ENCODE measurements at places on chromosomes 5 and 9.

DNA sequence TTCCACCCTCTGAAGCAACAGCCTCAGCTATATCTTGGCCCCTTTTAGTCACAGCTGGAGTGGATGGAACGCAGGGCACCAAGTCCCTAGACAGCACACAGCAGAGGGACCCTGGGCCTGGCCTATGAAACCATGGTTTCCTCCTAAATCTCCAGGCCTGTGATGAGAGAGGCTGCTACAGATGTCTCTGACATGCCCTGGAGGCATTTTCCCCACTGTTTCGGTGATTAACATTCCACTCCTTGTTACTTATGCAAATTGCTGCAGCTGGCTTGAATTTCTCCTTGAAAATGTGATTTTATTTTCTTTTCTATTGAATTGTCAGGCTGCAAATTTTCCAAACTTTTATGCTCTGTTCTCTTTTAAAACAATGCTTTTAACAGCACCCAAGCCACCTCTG lies 384.8 kb downstream of the PRR16 start:
- no peak for DNase-seq

DNA sequence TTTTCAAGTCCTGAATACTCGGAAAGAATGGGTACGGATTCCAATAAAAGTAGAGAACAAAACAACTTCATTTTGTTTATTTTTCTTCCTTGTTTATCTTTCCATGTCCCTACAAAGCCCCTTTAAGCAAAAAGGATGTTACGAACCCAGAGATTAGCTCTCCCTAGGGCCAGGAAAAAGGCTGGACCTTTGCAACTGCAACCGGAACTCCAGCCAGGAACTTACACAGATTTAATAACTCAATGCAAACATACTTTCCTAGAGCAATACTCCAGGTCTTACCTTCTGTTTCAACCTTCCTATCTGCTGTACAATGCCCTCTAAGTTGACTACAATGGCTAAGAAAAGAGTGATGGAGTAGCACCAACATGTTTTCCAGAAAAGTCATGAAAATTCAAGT lies 7.0 kb downstream of the DENND1A start:
- no peak for DNase-seq

DNA sequence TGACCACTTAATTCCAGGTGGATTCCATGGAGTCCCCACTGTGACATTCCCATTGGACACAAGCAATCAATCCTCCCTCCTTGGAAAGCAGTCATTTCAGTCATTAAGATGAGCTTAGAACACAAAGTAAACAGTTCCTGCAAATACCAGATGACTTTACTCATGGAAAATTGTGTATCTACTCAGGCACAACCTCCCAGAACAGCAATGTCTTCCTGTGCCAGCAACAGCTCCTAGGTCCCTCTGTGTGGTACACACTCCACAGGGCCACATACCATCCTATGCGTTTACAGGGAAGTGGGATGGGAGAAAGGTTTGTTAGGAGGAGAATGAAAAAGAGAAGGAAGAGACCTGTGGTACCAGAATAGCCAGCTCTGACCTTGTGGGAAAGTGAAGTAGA lies 53.7 kb downstream of the MTMR12 start:
- no peak for DNase-seq

DNA sequence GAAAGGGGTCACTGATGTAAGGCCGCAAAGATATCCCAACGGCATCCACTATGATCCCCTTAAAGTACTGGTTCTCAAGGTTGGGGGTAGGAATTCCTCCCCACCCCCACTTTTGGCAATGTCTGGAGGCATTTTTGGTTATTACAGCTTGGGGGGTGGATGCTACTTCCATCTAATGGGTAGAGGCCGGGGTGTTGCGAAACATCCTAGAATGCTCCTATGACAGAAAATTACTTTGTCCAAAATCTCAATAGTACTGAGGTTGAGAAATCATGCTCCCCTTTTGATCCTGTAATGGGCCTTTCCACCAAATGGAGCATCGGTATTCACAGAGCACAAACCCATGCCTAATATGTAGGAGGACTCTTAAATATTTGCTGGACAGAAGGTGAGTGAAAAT lies 20.8 kb upstream of the TCERG1 start:
- DNase-seq, result no peak

DNA sequence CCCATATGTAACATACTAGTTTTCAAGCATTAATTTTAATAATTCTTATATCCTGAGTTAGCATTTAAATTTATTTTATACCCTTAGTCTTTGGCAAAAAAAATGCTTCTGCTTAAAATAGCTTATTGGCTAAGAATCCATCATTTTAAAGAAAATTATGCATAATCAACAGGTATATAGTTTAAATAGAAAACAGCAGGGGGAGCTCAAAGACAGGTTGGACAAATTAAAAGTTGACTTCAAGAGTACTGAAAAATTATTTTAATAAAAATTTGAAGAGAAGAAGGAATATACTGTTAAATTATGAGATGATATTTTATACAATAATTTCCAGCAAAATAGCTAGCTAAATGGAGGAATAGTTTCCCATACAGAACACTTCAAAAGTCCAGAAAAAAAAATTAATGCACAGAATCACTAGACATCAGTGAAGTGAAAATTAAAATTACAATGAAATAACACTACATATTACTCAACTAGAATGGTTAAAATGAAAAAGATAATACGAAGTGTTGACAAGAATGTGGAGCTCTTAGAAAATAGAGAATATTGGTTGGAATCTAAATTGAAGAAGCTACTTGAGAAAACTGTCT lies 387.1 kb downstream of the PDE4D start:
- DNase-seq, result no peak

DNA sequence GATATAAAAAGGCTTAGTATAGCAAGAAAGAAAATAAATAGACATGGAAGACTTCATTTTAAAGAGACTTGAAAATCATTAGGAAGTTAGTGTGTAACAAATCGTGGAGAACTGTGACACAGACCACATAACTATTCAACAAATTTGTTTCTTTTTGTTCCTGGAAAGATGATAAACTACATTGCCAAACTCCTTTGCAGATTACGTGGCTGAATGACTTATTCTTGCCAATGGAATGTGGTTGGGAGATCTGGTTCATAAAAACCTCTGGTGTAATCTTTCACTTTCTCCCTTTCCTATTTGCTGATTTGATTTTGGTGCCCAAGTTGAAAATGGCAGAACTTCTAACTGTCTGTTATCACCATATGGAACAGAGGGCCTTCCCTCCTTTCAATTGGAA lies 328.9 kb upstream of the MEF2C start:
- DNase-seq, result no peak

DNA sequence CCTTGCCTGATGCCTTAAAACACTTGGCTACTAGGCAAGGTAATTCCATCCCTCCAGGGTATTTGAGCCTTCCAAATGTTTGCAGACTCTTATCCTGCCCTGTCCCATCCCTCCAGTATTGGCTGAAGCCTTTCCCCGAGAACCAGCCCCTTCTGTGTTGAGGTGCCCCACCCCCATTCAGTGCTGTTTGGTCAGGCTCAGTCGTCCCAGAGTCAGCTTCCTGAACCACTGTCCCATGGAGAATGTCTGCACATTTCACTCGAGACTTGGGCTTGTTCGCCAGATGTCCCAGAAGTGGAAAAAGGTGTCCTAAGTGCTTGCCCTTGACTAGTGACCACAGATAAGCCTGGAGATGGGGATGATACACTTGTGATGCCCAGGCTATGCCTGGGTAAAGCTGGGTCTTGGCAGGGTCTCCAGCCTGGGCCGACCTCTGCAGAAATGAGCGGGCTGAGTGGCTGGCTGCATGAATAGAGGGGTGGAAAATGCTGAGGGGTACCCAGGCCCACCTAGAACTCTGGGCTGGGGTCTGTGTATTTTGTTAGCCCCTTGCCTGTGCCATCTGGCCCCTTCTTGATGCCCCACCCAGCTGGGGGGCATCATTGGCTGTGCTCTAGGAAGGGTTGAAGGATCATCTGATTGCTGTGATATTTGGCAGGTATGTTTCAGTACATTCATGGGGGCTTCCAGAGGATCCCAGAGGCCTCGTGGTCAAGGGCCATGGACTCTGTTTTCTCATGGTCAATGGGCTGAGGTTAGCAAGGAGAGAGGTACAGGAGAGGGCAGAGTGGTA lies 178.4 kb downstream of the MACROH2A1 start:
- no peak for DNase-seq

DNA sequence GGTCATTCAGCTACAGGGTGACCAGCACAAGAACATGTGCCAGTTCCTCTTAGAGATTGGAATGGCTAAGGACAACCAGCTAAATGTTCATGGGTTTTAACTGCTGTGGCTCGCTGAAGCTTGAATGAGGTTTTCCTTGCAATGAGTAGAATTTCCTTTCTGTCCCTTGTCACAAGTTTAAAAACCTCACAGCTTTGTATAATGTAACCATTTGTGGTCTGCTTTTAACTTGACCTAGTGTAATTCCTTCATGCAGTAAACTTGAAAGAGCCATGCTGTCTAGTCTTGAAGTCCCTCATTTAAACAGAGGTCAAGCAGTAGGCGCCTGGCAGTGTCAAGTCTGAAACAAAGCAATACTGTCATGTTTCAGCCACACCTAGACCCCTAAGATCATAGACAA lies 181.3 kb upstream of the DMRT1 start:
- no peak for DNase-seq

GRCh38 chr5:74384851-74385250 lies 255.7 kb downstream of the ENC1 start:
- no peak for DNase-seq

Data from stimulated activated CD8-positive, alpha-beta memory T cell treated with anti-CD3 and anti-CD28 coated beads, Interleukin-12 subunit alpha, Interleukin-12 subunit beta, amount 100 ng/mL, for 4 hours (primary cell).